ENCODE measurements at places on chromosomes 16 and 17. TPM values are rescaled to one million over a fixed set of nuclear protein-coding genes. Genes with fewer than 3 reads are reported as not detected.

The SEC14L1 gene
- total RNA-seq = 51.2 TPM

The TMC8 gene
- not detected for total RNA-seq

The MPO gene
- total RNA-seq = not detected

The HS3ST3A1 gene
- total RNA-seq = 15.5 TPM

The KRT40 gene
- not detected for total RNA-seq

The RHBDL1 gene
- total RNA-seq = 1.3 TPM

The KRTAP9-2 gene
- total RNA-seq = not detected

The PLXDC1 gene
- 0.43 TPM for total RNA-seq

The TPPP3 gene
- total RNA-seq = 0.86 TPM

The MEAK7 gene
- total RNA-seq = 27.2 TPM

The RHBDF2 gene
- 14.2 TPM for total RNA-seq

The NUP85 gene
- total RNA-seq = 31.1 TPM

The PERCC1 gene
- not detected for total RNA-seq

The TMEM235 gene
- total RNA-seq = not detected

The TAC4 gene
- not detected for total RNA-seq

The CYB5B gene
- total RNA-seq = 109 TPM

The SBK1 gene
- total RNA-seq = not detected

The FLCN gene
- total RNA-seq = 64.3 TPM

The KRTAP4-1 gene
- total RNA-seq = not detected

The C17orf67 gene
- 0.86 TPM for total RNA-seq

The HYDIN gene
- total RNA-seq = 2.3 TPM

The MYH1 gene
- total RNA-seq = not detected

The TBX6 gene
- 0.32 TPM for total RNA-seq

The TPSG1 gene
- total RNA-seq = not detected

The FOXN1 gene
- not detected for total RNA-seq

The TNK1 gene
- under 0.01 TPM for total RNA-seq

The FOXJ1 gene
- not detected for total RNA-seq

The KREMEN2 gene
- under 0.01 TPM for total RNA-seq

The C1QTNF8 gene
- total RNA-seq = not detected

The MYH13 gene
- total RNA-seq = not detected

The TBC1D28 gene
- not detected for total RNA-seq

The FZD2 gene
- total RNA-seq = 35.4 TPM

The BEAN1 gene
- under 0.01 TPM for total RNA-seq

The PRSS22 gene
- not detected for total RNA-seq

The ACSM3 gene
- 0.86 TPM for total RNA-seq

The ARHGDIG gene
- not detected for total RNA-seq

The RAB11FIP3 gene
- total RNA-seq = 19.4 TPM

The TP53TG3 gene
- not detected for total RNA-seq

The CIITA gene
- under 0.01 TPM for total RNA-seq

The ACSM5 gene
- under 0.01 TPM for total RNA-seq

The TBC1D3G gene
- total RNA-seq = not detected

The OR3A3 gene
- not detected for total RNA-seq

Measured in fibroblast of villous mesenchyme (primary cell).